ENCODE measurements at places on chromosomes 7 and 10.

GRCh38 chr7:21044913-21045568, 258.4 kb upstream of the SP8 start:
- DNase-seq, result no peak

GRCh38 chr10:15703151-15703880, 16.4 kb downstream of the ITGA8 start:
- no peak for DNase-seq

GRCh38 chr7:14207138-14207537, 217.7 kb upstream of the ETV1 start:
- no peak for DNase-seq

DNA sequence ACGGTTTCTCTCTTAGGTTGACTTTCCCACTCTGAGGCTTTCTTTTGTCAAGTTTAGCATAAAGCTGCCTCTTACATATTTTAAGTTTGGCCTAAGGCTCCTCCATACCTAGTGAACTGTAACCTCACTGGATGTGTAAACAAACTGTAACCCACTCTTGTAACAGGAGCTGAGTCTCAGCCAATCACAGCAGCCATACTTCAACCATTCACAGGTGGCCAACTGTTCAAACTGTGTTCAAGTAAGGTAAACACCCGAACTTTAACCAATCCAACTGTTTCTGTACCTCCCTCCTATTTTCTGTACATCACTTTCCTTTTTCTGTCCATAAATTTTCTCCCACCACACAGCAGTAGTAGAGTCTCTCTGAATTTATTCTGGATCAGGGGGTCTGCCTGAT, 7.7 kb upstream of the NRBF2 start:
- no peak for DNase-seq

DNA sequence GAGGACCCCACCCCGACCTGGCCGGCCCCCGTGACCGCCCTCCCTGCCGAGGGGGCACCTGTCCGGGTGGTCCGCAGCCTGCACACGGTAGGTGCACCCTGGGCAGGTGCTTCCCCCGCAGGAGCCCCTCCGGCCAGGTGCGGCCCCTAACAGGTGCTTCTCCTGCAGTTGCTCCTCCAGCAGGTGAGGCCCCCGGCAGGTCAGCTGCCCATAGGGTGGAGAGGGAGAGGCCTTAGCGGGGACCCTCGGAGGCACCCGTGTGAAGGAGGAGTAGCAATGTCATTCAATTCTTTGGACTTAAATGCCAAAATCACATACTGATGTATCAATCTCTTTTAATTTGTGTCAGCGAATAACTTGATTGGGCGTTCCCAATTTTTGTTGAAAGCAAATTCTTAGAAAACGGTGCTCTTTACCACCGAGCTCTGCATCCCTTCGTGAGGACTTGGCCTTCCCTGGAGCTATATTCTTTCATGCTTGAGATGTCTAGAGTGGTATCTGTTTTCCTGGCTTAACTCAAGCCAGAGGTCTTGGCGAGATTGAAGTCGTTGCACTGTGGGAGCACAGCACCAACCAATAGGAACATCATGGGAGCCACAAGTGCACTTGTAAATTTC, 738 bp upstream of the NCAPG2 start:
- DNase-seq, result no peak

All from AG09309 (cell line).